ENCODE measurements at places on chromosomes 16 and 17.

GRCh38 chr16:81158964-81159363 is 62.8 kb upstream of the GCSH start:
- DNase-seq, result no peak

DNA sequence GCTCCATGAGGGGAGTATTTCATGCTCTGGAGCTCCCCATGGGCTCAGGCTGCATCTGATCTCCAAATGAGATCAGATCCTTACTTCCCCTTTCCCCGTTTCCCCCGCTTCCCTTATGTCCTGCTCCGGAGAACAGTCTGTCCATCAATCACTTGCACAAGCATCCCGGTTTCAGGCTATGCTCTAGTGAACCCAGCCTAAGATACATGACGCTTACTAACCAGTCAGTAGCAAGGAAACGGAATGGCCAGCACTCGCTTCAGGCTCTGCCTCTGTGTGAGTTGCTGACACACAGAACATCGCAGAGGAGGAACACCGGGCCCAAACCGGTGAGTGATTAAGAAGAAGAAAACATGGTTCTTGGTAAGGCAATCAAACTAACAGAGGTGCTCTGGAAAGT is 9.4 kb upstream of the ATP5MC1 start:
- no peak for DNase-seq

- DNase-seq, result no peak
These were observed 51.9 kb downstream of the C16orf95 start for GRCh38 chr16:87265261-87265660.

DNA sequence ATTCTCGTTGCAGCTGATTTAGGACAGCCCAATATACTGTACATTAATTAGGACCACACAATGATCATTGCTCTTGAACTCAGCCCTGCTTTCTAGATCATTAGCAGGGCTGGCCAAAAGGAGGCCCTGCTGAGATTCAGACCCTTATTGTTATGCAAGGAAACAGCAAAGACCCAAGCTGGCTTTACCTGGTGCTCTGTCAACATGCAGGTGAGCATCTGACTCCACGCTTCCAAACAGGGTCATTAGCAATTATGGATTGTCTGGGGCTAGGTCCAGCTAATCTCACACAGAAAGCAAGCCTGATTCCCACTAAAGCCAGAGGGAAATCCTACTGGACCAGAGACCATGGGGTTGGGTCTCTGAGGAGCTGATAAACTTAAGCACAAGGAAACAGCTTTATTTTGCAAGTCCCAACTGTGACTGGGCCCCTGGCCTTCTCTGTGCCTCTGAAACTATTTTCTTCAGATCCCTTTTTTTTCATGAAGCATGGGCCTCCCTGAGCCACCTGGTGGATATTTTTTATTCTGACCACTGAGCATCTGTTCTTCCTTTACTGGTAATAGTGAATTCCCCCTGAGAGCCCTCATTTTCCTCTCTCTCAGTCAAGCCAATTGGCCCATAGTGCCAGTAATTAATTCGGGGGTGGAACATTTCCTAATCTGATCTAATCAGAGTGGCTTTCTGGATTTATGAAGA is 236.1 kb downstream of the GRIN2A start:
- no peak for DNase-seq

DNA sequence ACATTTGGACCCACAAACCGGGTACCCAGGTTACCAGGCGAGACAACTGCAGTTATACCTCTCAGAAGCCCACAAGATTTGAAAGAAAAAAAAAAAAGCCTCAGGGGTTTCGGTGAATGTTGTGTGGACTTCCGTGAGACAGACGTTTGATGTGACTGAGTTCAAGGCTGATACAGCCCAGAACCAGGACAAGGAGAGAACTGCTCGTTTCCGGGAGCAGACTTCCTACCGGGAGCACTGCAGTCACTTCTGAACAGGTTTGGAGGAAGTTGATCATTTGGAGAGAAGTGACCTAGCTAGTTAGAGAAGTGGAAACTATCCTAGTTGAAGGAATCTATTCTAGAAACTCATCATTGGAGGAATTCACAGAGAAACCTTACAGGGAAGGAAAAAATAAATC is 847 bp downstream of the CKLF start:
- no peak for DNase-seq
